ENCODE measurements at places on chromosomes 3 and 15. TPM values are rescaled to one million over a fixed set of nuclear protein-coding genes. Genes with fewer than 3 reads are reported as not detected.

- DNase-seq = no peak
Measured at GRCh38 chr3:72766866-72767265, 81.4 kb downstream of the SHQ1 start.

UMPS gene
- 39.3 TPM for total RNA-seq

GRCh38 chr3:138803006-138803653 is 31.6 kb downstream of the PIK3CB start:
- no peak for DNase-seq

GRCh38 chr3:131277836-131278497 is 103.6 kb upstream of the NUDT16 start:
- peak; percentile 20 for DNase-seq

GRCh38 chr3:66037330-66037985 is 1.3 kb downstream of the MAGI1 start:
- DNase-seq = peak; percentile 25

LRRC31 gene
- total RNA-seq = not detected

DNA sequence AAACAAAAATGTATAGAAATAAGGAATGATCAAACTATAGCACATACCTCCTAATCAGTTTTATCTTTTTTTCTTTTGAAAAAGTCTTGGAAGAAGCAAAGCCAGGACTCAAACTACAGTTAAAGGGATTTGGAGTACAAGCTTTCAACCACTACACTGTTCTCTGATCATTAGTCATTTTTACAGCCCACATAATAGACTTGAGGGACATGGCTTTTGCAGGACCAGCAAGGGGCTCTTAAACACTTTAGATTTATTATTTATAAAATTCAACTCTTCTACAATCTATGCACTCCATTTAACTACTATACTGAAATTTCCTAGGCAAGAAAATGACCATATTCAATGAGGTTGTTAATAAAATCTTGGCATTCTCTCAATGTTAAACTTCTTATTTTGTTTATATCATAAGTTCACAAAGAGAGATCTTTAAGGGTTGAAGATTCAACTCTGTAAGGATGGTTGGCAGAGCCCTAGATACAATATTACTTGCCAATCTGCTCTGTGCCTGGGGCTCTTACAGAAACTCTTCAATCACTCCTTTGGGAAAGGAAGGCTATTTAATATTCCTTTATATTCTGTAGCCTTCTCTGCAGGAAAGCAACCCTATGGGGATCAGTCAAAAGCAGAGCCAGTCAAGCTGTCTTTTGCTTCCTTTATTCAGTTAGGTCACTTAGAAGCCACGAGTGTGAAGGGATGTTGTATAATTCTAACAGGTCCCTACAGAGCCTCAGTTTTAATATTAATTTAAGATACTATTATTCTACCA is 557.7 kb upstream of the SGO1 start:
- no peak for DNase-seq

All from LHCN-M2 (cell line).